HT-29 (cell line): ENCODE measurements at places on chromosomes 13 and 19.
A peak's percentile ranks its signal among the peaks of the same experiment; 100 is the strongest.

DNA sequence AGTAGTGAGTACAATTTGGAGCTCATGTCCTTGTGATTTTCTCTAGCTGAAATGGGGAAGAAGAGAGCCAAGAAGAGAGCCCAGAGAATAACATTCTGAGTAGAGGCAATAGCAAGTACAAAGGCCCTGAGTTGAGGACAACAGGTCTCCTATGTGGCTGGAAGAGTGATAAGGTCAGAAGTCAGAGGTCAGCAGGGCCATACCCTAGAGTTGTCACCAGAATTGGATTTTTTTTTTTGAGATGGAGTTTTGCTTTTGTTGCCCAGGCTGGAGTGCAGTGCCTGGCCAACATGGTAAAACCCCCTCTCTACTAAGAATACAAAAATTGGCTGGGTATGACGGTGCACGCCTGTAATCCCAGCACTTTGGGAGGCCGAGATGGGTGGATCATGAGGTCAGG lies 8.0 kb upstream of the TRIM28 start:
- no peak for DNase-seq

DNA sequence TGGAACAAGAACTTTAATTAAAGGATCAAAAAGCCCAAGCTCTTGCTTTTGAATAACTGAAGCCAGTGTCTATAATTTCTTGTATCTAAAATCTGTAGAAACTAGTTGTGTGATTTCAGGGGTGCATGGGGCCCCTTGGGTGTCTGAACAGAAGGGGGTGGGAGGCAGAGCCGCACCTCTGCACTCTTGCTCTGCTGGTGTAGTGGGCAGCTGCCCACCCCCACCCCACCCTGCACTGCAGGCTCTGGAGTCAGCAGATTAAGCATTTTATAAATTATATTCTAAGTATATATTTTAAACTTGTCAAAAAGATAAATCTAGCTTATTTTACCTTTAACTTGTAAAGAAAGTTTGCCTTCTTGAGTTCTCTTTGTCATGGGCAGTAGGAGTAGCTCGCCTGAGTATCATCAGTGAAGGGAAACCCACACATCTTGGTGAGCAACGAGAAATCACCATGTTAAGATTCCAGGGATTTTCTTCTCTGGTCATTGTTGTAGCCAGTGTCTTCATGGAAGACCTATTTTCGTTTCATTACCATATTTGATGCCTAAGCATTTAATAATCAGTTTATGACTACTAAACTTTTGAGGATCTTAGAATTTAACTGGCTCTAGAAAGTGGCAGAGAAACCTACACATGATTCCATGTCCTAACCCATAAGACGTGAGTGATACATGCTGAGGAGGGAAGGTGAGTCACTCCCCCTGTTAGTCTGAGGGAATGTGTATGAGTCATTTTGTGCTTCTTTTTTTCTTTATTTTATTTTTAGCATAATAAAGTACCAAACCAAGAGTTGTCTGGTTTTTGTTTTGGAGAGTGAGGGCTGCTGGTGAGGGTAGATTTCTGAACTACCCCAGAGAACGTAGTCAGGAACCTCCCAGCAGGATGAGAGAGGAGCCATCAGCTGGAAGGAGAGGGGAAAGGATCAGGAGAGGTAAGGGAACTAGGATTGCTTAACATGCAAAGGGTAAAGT lies 7.7 kb downstream of the UBE2L5 start:
- no peak for DNase-seq

DNA sequence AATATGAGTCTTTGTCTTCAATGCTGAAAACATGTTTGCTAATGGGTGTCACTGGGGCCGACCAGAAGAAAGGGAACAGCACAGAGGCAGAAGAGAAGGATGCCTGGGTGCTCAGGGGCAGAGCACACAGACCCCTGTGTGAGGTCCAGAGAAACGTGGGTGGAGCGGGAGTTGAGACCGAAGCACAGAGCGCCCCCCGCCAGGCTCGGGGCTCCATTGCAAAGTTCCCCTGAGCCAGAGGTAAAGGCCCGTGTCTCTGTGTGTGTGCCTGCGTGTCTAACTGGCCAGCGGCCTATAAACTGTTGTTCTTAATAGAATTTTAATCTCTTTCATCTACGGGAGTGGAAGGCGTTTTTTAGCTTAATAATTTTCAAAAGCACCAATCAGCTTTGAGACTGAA lies 343.1 kb downstream of the TEX29 start:
- no peak for DNase-seq

DNA sequence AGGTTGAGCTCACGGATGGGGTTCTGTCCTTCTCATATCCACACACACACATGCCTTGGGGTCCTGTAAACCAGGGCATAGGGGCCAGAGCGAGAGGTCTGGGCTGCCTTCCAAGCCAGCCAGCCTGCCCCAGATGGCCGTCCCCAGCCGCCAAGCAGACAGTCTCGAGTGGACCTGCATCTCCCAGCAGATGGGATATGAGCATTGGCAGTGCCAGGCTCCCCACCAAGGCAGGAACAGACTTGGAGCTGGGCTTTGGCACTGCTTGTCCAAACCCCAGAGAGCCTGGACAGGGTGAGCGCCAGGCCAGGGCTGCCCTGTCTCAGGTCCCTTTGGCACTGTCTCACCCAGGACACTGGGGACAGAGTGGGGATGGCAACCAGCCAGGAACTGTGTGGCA lies 130.4 kb downstream of the DPF1 start:
- no peak for DNase-seq

DNA sequence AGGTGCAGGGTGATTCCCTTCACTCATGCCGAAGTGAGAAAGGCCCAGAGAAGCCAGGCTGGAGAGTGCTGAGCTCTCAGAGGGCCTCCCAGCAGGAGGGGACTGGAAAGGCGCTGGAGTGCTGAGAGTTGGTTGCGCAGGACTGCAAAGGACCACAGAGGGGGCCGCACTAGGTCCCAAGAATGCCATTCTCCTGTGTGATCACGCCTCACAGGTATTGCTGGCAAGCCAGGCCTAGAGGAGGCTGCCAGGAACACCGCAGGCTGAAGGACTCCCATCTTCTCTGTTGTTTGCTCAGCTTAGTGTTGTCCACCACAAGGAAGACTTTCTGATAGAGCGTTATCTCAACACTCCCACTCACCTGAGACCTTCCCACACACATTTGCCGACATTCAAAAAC lies 165.0 kb downstream of the FGF14 start:
- no peak for DNase-seq

DNA sequence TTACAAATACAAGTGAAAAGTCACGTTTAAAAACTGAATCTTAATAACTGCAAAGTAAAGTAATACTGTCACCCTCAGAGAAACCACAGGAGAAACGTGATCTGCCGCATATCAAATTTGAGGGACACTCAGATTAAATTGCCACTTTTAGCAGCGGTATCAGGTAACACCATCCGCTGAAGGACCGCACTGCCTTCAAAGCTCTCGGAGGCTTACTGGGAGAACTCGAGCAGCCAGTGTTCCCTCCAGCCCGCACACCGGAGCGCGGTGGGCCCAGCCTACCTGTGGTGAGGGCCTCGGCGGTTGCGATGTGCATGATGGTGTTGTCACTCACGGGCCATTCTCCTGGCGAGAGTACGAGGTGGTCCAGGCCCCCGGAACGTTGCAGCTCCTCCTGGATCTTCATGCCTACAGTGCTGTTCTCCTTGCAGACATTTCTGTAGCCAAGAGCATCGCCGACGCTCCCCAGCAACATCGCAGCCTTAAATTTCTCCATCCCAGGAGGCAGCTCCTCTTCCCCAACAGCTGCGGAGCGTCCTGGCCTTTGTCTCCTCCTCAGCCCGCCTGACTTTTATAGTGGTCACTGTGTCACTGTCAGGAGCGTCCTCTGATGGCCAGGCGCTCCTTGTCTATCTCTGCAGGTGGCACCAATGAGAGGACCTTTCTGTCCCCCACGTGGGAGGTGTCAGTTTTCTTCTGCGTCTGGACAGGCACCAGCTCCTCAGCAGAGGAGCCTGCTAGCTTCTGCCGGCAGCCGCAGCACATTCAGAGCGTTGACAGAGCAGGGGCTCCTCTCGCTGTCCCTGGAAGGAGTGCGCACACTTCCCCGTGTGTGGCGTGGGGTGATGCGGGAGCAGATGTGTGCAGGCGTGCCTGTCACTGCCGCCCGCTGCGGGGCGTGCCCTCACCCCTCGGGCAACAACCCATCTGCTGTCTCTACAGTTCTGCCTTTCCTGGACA lies at the start of gene ADPRHL1:
Gene ADPRHL1 (minus strand): TSS at position 547 of the 960 bp plus-strand sequence. CDS start 51 bp downstream, at position 496.
- no peak for DNase-seq

GRCh38 chr13:99403458-99403971 lies 96.3 kb upstream of the GPR183 start:
- DNase-seq: no peak

- no peak for DNase-seq
Measured at GRCh38 chr19:43895727-43896308, 39.3 kb downstream of the ZNF45 start.

DNA sequence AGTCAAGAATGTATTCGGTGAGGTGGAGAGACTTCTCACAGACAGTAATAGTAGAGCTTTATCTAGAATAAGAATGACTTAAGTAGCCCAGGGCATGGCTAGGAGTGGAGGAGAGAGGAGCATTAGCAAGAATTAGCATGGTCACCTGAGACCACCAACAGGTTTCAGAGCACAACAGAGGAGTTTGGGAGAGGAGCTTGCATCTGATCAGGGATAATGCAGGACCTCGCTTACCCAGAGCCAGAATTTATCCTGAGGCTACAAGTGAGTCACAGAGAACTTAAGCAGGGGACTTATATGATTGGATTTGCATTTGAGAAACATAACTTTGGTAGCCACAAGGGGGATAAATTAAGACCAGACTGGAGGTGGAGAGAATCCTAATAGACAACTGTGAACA lies 102.1 kb upstream of the FNDC3A start:
- DNase-seq: no peak

DNA sequence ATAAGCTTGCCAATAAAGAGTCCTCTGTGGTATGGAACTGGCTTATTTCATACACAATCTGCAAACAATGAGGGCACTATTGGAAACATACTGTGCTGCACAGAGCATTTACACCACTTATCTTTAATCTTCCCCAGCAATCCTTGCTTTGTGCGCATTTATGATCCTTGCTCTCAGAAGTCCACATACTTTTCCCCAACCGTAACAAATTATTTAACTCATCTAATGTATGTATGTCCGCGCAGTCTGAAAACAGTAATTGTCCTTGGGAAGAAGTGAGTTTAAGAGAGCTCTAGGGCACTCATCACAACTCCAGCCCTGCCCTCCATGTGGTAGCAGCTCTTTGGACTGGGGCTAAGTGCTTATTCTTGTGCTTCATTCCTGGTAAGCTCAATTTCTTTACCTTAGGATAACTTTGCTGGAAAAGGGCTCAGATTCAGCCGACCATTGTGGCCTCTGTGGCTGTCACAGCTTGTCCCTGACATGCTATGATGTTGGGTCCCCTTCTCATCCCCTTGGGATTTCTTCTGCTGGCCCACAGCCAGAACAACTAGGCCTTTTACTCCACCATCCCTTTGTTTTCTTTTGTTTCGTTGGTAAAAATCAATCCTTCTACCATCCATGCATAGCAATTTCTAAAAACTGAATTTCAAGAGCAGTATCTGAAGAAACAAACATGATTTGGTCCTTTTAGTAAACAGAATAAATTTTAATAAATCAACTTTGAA lies 152.7 kb downstream of the TNFRSF19 start:
- DNase-seq: no peak

GRCh38 chr19:55287361-55288079 lies 3.7 kb downstream of the BRSK1 start:
- no peak for DNase-seq

GRCh38 chr13:49450105-49450819 lies 6.2 kb downstream of the SETDB2 start:
- DNase-seq: no peak

DNA sequence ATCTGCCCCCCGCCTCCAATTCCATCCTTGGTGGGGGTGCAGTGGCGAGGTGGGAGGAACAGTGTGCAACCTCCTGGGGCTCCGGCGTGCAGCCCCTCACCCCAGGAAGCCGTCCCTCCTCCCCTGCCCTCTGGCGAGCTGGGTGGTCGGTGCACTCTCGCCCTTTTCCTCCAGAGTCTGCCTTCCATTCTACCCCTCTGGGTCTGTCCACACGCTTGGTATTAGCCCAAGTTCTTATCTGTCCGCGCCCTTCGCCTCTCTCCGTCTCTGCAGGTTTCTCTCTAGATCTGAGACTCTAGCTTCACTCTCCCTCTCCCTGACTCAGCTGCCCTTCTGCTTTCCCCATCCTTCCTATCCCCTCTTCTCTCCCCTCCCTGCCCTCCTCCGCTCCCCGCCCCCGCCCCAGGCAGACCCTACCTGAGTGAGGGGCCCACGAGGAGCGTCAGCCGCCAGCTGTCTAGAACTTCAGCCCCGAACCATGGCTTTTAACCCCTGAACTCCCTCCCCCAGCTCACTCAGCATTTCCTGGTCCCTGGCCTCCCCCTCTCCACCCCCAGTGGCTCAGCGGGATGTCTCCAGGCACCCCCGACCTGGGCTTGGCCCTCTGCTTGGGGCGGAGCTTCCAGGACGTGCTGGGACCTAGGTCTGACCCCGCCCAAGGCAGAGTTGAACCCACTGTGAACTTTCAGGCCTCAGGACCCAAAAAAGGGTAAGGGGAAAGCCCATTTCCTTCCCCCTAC lies 499 bp upstream of the KLK13 start:
- DNase-seq: no peak

- no peak for DNase-seq
Measured at GRCh38 chr19:56113074-56113632, 7.9 kb downstream of the ZNF787 start.

DNA sequence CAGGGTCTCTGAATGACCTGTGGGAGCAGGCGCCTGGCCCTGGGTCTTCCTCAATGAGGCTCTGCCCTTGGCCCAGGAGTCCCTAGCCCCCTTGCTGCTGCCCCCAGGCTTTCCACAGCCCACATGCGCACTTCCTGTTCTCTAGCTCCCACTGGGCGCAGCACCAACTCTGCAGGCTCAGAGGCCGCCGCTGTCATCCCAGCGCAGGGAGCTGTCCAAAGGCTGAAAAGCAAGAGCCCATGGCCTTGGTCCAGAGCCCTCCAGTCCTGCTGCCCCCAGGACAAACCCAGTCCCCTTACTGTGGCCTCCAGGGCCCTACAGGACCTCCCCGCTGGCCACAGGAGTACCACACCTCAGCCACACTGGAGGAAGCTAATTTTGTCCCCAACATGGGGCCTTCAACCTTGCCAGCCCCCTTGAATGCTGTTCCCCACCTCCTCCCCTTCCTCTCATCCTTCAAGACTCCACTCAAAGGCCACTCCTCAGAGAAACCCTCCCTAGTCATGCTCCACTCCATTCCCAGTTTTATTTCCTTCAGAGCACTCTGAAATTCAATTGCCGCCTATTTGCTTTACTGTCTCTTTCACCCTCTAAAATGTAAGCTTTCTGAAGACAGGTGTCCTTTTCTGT lies 8.0 kb upstream of the POU2F2 start:
- peak; percentile 74 for DNase-seq

DNA sequence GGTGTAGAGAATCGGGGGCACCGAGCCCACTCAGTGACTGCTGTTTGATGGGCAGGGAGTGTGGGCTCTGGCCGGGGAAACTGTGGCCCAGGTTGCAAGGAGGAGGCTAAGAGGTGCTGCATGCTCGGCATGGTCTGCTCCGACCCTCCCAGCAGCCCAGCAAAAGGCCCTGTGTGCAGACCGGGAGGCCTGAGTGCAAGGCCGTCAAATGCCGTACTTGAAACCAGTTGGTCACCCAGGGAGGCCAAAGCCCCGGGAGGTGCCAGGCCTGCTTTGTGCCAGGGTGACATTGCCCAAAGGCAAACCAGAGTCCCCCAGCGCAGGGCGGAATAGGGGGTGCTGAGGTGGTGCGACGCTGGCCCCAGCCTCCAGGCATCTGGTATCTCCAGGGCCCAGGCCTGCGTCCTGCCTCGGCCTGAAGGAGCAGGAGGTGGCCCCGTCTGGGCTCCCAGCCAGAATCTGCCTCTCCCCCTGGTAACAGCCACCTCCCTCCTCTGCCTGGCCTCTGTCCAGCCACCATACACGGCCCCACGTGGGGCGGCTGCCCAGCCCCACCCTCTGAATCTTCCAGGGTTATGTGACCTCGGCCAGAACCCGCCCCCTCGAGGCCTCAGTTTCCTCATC lies 4.0 kb downstream of the PIK3R2 start:
- DNase-seq: peak; percentile 83

- no peak for DNase-seq
Measured at GRCh38 chr19:56114051-56114777, 6.9 kb downstream of the ZNF787 start.
